ENCODE measurements at places on chromosomes 6 and 20.
A peak's percentile ranks its signal among the peaks of the same experiment; 100 is the strongest.

DNA sequence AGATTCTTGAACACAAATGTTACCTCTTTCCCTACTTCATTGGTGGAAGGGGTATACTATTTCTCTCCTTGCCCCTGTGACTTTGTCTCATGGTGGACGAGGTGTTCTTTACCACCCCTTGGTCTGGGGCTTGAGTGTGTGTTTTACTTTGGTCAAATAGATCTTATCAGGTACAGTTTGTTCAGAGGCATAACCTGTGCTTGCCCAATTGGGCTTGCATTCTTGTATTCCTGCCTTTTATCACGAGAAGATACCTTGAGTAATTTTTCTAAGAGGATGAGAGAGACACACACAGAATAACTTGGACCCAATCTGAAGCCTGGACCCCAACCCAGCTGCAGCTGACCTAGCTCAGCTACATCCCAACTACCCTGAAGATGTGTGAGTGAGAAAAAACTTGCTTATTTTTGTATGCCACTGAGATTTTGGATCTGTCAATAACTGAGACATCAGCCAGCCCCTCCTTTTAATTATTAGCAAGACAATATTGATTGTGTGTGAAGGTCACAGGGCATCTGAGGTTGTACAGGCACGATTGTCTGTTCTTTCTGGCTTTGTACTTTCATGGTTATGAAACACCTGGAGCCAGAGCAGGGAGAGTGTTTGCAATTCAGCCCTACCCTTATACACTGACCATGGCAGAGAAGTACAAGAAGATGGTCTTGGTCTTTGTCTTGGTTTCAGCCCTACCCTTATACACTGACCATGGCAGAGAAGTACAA is 204.7 kb upstream of the SLC35B3 start:
- no peak for DNase-seq

DNA sequence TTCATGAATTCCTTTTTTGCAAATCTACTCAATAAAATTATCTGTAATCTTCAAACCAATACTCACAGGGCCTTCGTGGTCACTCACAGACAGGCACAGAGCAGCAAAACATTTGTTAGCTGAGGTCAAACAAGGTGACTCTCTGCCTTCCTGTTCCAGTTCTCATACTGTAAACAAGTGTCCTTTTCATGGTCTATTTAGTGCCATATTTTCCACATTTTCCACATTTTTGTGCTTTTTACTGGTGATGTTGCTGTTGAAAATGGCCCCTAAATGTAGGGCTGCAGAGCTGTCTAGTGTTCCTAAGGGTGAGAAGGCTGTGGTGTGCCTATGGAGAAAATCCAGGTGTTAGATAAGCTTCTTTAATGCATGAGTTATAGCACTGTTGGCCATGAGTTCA is 133.1 kb upstream of the COL21A1 start:
- no peak for DNase-seq

- DNase-seq: peak; percentile 53
Measured at GRCh38 chr6:36949636-36950035, 4.9 kb upstream of the PI16 start.

DNA sequence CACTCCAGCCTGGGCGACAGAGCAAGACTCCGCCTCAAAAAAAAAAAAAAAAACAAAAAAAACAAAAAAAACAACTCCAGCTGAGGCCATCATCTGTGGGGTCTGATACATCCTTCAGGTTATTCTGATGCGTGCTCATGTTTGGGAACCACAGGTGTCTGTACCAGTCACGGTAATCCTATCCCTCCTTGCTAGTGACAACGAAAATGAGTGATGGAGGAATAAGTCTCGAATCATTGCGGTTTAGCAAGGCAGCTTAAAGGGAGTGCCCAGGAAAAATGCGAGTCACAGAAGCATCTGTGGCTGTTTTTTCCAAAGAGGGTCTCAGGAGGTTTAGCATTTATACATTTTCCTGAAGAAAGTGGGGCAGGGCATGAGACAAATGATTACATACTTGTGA is 48.8 kb downstream of the MCUR1 start:
- peak; percentile 22 for DNase-seq

GRCh38 chr6:79208816-79209215 is 25.7 kb downstream of the HMGN3 start:
- no peak for DNase-seq

DNA sequence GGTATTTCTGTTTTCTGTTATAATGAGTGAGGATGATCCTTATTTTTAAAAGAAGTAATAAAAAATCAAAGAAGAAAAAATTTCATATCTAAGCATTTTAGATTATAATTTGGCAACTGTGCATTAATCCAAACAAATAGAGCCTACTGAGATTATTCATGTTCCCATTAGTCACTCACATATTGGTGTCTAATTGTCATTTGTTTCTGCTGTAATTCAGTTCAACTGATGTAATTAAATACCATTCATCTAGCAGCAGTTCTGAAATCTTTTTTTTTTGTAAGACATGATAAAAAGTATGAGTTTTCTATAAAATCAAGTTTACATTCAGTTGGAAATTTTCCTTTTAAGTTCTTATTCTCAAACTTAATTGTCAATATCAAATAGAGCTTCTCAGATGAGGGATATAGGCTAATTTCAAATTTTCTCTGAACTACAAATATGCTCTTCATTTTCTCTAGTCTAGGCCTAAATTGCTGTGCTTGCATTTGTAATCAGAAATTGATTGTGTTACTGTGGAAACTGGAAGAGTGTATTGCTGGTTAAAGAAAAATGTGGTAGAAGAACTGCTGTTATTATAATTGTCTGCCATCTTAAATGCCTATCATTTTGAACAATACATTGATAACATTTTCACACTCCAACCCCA is 23.6 kb downstream of the PACRG start:
- no peak for DNase-seq

- peak; percentile 5 for DNase-seq
Measured at GRCh38 chr6:67252663-67253062, 1382.4 kb upstream of the ADGRB3 start.

DNA sequence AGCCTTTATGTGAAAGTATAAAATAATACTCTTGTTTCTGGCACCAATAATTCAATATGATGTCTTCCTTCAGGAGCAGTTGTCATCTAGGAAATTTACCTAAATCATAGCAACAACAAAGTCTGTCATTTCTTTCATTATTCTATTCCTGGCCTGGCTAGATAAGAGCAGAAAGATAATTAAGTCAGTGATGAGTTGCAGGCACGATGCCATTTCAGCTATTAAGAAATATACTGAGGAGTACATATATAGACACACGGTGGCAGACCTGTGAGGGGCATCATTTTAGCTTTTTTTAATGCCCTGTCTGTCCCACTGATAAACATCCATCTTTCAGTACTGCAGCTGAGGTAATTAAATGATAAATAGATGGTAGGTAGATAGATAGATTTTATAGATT is 756.1 kb upstream of the EPHA7 start:
- no peak for DNase-seq

- DNase-seq: no peak
Measured at GRCh38 chr6:88775866-88776571, 187.4 kb downstream of the RNGTT start.

DNA sequence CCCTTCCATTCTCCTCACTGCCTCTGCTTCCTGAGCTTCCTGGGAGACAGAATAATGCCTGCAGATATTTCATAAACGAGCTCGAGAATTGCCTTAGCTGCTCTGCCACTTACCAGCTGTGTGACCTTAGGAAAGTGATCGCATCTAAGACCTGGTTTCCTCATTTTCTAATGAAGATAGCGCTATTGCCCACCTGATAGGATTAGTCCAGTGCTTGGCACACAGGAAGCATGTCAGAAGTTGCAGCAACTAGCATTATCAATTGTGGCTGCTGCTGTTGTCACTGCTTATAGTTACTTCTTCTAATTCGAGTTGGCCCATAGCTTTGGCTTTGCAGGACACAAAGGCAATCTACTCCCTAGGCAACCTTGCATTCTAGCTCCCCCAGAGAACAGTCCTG is 305.5 kb upstream of the SGK1 start:
- no peak for DNase-seq

GRCh38 chr6:43593938-43594337 is 18.0 kb downstream of the POLH start:
- no peak for DNase-seq

DNA sequence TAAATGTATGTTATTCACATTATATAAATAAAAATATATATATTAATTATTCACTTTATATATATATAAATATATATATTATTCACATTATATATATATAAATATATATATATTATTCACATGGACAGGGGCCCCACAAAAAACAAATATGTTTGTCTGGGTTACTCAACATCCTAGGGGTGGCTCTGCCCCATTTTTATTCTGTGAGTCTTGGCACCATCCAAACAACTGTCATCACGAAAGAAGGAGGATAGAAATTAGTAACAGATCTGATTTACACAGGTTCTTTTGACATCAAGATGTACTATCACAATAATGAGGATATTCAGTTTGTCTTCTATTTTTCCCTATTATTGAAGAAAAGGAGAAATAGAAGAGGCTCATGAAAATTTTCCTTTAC is 187.3 kb downstream of the GPX5 start:
- DNase-seq: no peak

DNA sequence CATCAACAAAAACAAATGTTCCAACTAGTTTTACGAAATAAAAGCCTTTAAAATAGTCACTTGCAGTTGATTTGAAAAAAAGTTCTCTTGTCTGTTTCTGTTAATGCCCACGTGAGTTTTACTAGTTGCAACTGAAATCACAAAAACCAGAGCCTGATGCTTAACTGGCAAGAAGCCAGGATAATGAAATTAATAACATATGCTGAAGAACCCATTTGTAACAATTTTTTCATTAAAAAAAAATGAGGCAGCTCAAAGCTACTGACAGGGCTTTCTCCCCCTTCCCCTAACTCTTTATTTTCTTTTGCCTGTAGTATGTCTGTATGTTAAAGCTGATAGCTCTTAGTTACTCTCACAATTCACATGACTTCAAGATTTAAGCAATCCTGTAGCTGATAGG is 132.7 kb upstream of the EYA4 start:
- DNase-seq: no peak

DNA sequence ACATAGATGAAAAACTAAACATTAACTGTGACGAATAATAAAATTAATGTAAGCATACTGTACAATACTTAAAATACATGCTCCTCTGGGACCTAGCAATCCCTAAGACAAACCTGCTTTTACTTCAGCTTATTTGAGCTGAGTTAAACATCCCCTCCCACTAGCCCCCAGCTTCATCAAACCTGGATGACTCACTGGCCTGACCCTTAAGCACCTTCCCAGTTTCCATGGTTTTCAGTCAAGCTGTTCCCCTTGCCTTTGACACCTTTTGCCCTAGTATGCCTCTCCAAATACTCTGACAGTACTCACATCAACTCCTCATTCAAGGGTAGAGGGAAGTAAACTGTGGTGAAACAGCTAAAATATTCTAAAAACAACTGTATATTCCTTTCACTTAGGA is 4.2 kb downstream of the ELOVL4 start:
- DNase-seq: no peak

DNA sequence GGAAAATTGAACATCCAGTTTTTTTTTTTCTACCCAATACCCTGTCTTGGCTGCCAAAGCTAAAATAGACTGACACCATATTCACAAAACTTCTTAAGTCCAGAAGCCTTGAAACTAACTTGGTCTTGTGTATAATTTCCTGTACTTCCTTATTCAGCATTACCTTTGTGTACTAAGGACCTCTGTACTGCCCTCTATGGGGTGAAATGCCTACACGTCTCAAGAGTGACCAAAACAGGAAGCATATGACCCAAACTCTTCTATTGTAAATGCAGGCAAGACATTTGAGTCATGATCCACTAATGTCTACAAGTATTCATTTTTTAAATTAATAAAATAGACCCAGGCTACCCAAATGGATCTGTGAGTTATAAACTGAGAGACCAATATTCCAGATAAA is 50.4 kb downstream of the HMGCLL1 start:
- peak; percentile 33 for DNase-seq

GRCh38 chr6:17932330-17932852 is 55.0 kb downstream of the KIF13A start:
- peak; percentile 80 for DNase-seq

DNA sequence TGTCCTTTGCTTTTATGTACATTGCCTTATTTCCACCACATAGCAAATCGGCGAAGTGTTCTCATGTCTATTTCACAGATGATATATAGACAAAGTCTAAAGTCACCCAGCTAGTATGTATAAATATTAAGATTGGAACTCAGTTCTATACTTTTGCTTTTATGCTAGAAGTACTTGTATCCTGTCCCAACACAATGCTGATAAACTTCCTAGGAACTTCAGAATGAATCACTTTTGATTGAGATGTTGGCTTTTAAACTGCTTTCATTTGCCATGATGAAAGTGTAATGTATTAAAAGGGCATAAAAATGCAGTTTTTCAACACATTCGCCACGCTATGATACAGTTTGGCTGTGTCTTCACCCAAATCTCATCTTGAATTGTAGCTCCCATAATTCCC is 50.8 kb downstream of the GCLC start:
- DNase-seq: no peak

DNA sequence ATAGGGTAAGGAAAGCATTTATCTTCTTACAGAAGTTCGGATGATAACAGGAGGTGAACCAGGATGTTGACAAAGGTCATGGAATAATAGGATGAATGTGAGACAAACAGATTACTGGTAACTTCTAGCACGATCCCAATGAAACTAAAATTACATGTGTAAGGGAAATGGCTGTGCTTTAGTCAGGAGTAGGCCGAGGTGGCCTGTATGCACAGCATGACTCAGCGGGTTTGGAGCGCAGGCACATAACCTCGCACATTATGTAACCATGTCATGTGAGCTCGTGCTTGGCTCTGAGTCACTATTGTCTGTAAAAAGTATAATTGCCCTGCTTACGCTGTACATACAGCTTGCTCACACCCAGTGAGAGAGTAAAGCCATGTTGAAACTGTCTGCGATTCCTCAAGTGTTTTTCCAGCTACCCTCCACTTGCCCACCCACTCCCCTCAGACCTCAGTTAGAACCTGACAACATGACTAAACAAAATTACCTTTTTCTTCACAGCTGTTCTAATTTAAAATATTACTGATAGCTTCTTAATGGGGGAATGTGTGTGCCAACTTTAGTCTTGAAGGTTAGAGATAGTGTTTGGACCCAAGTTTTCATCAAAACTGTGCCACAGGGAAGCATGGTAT is 8.2 kb downstream of the CYB5R4 start:
- DNase-seq: peak; percentile 89

- DNase-seq: peak; percentile 62
Measured at GRCh38 chr6:131107151-131107550, 28.1 kb upstream of the AKAP7 start.

GRCh38 chr20:61205769-61206168 is 46.3 kb upstream of the CDH4 start:
- DNase-seq: no peak

DNA sequence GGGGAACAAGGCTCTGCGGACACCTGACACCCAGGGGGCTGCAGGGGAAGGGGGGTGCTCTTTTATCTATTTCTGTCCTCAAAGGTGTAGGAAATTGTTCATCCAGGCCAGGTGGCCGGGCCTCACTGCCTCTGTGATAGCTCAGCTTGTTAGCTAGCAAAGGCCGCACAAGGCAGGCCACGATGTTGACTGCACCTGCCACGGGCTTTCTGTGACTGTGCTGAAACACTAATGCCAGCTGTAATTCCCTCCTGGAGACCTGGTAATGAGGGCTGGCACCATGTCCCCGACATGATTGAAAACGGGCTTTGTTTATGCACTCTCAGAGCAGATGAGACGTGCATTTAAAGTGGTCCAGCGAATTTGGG is 61.4 kb upstream of the APCDD1L start:
- DNase-seq: no peak

Measured in astrocyte of the spinal cord (primary cell).